ENCODE measurements at places on chromosomes 2 and 18.

DNA sequence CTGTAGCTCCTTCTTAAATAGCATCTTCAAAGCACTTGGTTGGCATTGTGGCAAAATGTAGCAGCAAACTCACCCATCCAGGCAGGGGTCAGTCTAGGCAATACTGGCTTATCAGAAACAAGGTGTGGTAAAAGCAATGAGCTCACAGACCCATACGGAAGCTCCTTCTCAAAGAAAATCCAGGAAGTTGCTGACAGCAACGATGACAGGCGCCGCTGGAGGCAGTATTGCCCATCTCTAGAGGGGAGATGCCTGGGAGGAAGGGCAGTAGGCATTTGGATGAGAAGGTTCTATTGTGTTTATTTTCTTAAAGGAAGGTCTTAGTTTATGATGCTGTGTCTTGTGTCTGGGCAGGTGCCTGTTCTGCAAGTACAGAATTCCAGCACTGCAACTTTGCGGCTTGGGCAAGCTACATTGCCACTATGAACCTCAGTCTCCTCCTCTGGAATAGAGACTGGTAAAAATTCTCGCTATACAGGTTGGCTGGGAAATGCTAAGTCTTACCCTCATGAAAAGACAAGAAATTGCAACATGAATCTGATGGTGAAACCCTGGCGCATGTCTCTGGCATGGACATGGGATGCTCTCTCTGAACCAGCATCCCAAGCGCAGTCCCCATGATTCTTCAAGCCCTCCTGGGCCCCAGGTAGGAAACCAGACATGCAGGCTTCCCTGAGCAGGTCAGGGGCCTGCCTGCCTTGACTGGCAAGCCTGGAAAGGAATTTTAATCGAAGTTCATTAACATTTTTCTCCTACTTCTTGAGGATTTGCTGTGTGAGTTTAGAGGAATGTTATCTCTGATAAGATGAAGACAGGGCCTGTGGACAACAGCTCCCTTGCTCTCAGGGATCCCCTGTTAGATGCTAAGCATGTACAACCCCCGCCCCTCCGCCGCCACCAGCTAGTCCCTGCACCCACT lies 156.0 kb downstream of the TFCP2L1 start:
- DNase-seq = no peak

DNA sequence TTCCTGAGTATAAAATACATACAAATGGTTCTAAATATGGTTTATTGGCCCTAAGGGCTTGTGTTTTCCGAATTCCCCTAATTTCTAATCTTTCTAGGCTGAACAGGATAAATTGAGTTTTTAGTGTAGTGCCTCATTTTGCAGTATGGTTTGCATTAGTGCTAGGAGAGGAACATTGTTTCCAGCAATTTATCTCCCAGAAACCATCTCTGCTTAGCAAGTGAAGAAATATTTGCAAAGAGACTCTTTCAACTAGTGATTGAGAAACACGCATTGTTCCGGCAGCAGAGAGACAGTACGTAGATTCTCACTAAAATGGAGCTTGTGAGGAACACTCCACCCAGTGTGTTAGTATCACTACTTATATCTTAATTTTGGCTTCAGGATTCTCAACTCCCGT lies 177.8 kb upstream of the EPAS1 start:
- no peak for DNase-seq

DNA sequence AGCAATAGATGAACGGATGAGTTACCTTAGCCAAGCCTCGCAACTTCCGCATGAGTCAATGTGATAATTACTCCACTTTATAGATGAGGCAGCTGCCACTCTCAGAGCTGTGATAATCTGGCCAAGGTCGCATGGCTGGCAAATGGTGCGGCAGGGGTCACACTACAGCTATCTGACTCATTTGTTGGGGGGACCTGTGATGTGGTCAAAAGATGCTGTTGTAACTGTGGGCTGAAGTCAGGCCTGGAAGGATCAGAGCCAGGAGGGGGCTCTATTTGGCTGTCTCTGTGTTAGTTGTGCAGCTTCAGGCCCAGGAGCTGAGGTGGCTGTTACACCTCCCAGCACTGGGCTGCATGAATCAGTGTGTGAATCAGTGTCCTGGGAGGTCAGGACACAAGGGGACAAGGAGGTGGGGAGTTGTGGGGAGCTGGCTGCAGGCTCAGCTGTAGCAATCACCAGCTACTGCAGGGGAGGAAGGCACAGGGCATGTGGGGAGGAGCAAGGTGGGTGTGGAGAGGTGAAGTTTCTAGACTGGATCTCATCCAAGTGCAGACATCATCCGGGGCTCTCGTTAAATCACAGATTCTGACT lies 33.1 kb downstream of the NGEF start:
- DNase-seq = no peak

DNA sequence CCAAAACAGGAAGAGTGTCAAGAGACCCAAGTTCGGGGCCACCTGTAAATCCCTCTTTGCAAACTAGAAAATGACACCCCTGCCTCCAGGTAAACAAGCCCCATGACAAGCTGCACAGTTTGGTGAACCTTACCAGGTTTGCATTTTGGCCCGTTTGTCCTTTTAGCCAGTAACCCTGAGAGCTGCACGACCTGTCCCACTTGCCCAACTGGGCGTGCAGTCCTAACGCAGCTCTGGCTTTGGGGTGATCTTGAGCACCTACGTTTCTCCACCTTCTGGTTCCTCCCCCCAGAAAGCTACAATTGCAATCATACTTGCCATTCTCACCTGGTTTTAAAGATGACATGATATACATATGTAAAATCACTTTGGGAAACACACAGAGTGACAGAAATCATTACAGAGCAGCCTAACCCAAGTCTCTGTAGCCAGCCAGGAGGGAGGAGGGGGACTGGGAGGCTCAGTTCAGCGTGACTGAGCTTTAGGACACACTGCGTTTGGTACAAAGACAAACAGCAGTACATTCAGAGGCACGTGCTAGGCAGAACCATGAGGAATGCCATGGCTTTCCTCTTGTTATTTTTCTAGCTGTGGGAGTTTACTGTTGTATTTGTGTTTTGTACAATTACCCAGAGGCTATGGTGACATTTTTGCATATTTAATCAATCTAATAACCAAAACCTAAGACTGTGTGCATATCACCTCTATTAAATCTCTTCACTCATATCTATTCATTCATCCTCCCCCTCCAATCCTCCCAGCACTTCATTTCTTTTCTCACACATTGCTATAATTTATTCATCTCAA lies 304.0 kb downstream of the IRS1 start:
- no peak for DNase-seq

DNA sequence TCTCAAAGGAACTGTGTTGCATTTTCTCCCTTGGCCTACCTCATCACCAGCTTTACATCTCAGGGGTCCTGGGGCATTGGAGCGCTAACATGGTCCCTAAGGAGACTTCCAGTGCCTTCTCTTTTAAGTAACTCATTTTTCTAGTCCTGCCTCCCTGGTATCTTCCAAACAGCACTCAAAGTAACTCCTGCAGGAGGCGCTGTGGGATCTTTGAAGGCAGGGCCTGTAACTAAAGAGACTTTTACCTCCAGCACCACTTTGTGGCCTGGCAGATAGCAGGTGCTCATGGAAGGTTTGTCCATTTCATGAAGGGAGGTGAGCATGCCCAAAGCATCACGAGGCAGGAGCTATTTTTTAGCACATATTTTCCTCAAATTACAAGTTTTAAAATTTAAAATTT lies 411.0 kb upstream of the GYPC start:
- DNase-seq = peak; percentile 3

- no peak for DNase-seq
These were observed 76.0 kb upstream of the RBM44 start for GRCh38 chr2:237722616-237723015.

- DNase-seq = no peak
These were observed 31.3 kb downstream of the PPM1B start for GRCh38 chr2:44200011-44200410.

DNA sequence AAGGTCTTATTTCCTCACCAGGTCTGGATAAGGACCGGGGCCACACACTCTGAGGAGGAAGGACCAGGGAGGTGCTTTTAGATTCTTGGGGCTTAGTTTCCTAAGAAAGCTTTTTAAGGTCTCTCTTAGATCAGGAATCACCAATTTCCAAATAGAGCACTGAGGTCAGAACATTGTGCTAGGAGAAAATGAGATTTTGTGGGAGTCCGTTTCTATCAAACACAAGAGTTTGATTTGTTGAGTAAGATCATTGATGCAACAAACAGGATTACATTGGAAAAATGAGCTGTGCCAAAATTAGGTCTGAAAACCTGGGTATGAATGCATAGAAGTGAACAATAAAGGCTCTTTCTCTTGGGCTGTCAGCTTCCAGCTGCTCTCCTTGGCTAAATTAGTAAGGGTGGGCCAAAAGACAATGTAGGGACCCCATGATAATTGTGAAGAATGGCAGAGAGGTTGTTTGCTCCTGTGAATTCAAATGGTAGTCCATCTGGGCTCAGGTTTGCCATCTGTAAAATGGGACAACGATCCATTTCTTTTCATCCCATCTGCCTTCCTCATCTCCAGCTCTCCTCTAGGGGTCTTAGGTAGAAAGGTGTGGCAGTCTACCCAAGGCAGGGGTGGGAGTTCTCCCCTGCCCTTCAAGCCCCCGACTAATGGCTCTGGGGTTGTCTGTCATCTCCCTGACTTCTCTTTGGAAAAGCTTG lies 20.0 kb downstream of the IGFBP2 start:
- no peak for DNase-seq

DNA sequence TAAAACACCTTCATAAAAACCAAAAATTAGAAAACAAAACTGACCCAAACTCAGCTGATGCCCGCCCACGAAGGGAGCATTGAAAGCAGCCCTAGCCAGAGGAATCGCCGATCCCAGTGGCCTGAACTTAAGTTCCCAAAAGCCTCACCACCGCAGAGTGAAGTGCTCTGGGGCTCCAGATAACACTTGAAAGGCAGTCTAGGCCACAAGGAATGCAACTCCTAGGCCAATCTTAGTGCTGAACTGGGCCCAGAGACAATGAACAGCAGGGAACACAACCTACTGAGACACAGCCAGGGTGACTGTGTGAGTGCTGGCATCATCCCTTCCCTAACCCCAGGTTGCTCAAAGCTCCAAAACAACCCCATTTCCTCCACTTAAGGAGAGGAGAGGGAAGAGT lies 59.6 kb upstream of the CHN1 start:
- no peak for DNase-seq

Data from G401 (cell line).